CD8-positive, alpha-beta memory T cell (primary cell): ENCODE measurements at places on chromosomes 6 and 20. TPM values are rescaled to one million over a fixed set of nuclear protein-coding genes. Genes with fewer than 3 reads are reported as not detected.

Gene PAX1
- not detected for total RNA-seq

Gene RALY
- 159 TPM for total RNA-seq

Gene MEI4
- total RNA-seq: not detected

Gene C6orf15
- total RNA-seq: not detected

DNA sequence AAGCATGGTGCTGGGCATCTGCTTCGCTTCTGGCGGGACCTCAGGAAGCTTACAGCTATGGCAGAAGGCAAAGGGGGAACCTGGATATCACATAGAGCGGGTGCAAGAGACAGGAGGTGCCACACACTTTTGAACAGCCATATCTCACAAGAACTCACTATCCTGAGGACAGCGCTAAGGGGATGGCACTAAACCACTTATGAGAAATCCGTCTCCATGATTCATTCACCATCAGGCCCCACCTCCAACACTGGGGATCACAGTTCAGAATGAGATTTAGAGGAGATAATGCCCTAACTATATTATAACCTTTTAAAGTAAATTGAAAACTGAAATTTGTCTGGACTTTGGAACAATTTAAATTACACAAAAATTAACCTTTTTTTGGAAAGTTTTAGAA, 37.8 kb upstream of the SUMO4 start:
- DNase-seq: no peak

GRCh38 chr20:11366660-11367059, 551.0 kb upstream of the BTBD3 start:
- DNase-seq: no peak

DNA sequence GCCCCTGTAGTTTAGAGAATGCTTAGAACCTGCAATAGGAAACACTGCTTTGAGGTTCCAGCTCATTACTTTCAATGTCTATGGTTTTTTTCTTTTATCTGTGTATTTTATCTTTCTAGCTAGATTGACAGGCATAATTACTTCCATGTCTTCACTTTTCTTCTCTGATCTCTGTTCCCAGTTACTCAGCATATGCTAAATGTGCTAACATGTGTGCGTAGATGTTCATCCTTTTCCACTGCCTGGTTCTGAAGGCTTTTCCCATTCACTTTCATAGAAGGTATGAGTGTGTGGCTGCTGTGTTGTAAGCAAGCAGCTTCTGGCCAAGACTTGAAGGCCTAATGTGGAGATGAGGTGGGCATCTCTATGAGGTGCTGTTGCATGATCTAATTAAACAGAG, 38.9 kb downstream of the FAXC start:
- DNase-seq: no peak

Gene C6orf58
- not detected for total RNA-seq

Gene POM121L2
- not detected for total RNA-seq

Gene ZSCAN23
- 0.63 TPM for total RNA-seq

- DNase-seq: no peak
These were observed 75.5 kb upstream of the CD2AP start for GRCh38 chr6:47402081-47402480.

GRCh38 chr6:168201383-168201782, 118.2 kb downstream of the DACT2 start:
- no peak for DNase-seq
